ENCODE measurements at places on chromosomes 6 and 20. TPM values are rescaled to one million over a fixed set of nuclear protein-coding genes. Genes with fewer than 3 reads are reported as not detected.

The ZSCAN31 gene
- total RNA-seq, result 21.5 TPM

The FRK gene
- 7.3 TPM for total RNA-seq

The CCN6 gene
- not detected for total RNA-seq

The PCSK2 gene
- 1.5 TPM for total RNA-seq

The DDO gene
- total RNA-seq, result 0.63 TPM

The PSORS1C2 gene
- total RNA-seq, result not detected

The RHAG gene
- 1.0 TPM for total RNA-seq

The DEFB114 gene
- total RNA-seq, result not detected

The OPRL1 gene
- total RNA-seq, result 1.1 TPM

The TCF21 gene
- 25.3 TPM for total RNA-seq

The AARS2 gene
- total RNA-seq, result 13.6 TPM

The PM20D2 gene
- total RNA-seq, result 31.3 TPM

The SSTR4 gene
- total RNA-seq, result not detected

The TRIM10 gene
- total RNA-seq, result 0.42 TPM

The TNXB gene
- total RNA-seq, result 171 TPM

The XKR7 gene
- 0.05 TPM for total RNA-seq

The BPIFA2 gene
- total RNA-seq, result not detected

The PTGIS gene
- 118 TPM for total RNA-seq

The GSTA1 gene
- not detected for total RNA-seq

The C6orf15 gene
- not detected for total RNA-seq

The GLP1R gene
- 0.58 TPM for total RNA-seq

The APOBEC2 gene
- 11.4 TPM for total RNA-seq

The LAMA4 gene
- 426 TPM for total RNA-seq

The E2F1 gene
- total RNA-seq, result 6.6 TPM

The RIPOR3 gene
- total RNA-seq, result 8.2 TPM

The VWA7 gene
- total RNA-seq, result 0.42 TPM

Measured in urinary bladder (tissue), 4 donors.